Stimulated activated CD4-positive, alpha-beta T cell treated with anti-CD3 and anti-CD28 coated beads, TNF-alpha, amount 100 ng/mL, for 24 hours (primary cell): ENCODE measurements at places on chromosomes 12 and 14.

- no peak for DNase-seq
These were observed 40.4 kb downstream of the DIP2B start for GRCh38 chr12:50545213-50545612.

GRCh38 chr12:54421175-54421878 is 2.3 kb upstream of the ITGA5 start:
- DNase-seq = no peak

GRCh38 chr14:101075025-101075800 is 171.7 kb upstream of the RTL1 start:
- DNase-seq = no peak

DNA sequence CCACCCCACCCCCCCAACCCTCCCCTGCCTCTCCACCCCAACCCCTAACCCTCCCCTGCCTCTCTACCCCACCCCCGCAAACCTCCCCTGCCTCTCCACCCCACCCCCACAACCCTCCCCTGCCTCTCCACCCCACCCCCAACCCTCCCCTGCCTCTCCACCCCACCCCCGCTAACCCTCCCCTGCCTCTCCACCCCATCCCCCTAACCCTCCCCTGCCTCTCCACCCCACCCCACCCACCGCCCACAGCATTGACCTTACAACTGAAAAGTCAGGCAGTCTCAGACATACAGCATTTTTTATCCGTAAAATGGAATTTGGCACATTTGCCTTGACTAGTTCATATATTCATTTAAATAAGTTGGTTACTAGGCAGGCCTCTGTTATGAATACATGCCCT is 38.6 kb upstream of the ACTN1 start:
- DNase-seq = no peak

- DNase-seq = no peak
These were observed 7.6 kb upstream of the SERPINA1 start for GRCh38 chr14:94395888-94396574.

DNA sequence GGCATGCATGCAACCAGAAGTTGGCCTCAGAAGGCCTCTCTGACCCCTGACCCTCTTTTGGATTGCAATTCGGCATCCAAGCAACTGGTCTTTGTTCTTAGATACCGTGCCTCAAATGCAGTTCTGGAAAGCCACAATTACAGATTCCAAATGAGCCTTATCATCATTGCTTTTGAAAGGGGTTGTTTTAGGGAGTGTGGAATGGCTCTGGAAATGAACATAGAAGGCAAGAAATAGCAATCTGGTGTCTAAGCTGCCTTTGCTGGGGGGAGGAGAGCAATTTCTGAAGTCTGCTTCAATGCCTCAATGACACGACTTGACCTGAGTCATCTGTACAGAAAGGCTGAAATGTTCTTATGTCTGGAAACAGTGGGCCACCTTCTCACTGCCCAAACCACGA is 250.1 kb downstream of the NUAK1 start:
- DNase-seq = no peak

DNA sequence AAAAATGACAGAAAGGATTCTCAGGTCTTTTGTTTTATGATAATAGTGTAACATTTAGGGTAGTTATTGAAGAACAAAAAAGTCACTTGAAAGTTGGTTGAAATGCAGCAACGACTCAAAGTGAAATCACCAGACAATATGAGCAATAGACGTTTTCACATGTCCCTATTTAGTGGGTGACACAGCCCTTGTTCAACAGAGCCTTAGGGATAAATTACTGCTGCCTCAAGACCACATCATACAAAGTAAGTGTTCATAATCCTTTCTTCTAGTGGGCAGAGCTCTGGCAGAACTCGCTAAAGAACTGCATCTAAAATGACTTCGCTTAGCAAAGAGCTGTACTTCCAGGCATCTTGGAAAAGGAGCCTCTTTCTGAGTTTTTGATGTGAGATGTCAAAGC is 128.5 kb upstream of the LMNTD1 start:
- no peak for DNase-seq

DNA sequence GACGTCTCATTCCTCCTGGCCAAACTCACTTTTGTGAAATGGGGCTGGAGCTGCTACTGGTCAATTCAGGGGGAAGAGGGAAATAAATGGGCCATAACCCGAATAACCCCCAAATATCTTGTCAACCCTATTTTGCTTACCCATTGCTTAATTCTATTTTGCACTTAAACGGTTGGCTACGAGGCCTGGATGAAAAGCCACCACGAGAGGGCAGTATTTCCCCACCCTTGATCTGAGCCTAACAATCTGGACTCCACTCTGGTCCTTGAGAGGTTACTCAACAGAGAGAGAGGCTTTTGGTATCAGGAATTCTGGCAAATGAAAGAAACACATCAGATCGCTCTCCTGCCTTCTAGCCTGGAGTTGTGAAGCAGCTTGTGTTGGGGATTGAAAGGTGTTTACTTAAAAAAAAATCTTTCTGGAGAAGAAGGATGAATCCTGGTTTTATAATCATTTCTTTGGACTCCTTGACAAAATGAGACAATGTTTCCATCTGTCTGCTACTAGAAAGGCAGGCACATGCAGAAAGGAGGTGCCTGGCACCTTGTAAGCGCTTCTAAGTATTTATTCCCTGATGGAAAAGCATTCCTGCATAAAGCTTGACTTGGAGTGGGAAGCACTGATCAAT is 22.4 kb upstream of the FBXO21 start:
- peak; percentile 45 for DNase-seq
